ENCODE measurements at places on chromosomes 4 and X.

GRCh38 chrX:12979026-12979607 is 4.2 kb downstream of the TMSB4X start:
- no peak for DNase-seq

GRCh38 chr4:103402198-103402597 is 204.1 kb upstream of the CENPE start:
- DNase-seq: no peak

DNA sequence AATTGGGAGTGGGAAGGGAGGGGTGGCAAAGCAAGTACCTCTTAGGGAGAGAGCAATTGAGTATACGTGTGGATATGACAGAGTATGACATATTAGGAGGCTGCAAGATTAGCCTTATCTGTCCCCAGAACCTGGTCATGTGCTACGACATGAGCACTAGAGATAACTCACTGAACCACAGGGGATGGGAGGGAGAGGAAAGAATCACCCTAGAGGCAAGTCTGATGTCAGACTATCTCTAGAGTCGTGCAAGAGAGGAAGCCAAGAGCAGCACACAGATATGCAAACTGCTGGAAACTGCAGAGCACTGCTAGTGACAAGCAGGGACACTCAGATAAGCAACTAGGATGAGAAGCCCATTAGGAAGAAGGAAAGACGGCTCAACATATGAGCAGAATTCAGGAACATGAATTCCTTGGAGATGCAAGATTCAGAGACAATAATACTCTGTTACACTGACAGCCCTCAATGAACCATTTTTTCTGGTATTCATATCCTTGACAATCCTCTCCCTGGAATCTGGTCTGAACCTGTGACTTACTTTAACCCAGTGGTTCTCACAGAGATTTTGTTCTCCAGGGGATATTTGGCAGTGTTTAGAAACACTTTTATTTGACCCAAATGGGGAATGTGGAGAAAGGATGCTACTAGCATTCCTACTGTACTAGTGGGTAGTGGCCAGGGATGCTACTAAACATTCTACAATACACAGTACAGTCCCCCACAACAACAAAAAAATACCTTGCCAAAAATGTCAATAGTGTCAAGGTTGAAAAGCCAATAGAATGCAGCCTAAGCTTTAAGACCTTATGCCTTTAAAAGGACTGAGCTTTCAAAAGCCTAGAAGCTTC is 84.0 kb upstream of the BMP2K start:
- peak; percentile 16 for DNase-seq

DNA sequence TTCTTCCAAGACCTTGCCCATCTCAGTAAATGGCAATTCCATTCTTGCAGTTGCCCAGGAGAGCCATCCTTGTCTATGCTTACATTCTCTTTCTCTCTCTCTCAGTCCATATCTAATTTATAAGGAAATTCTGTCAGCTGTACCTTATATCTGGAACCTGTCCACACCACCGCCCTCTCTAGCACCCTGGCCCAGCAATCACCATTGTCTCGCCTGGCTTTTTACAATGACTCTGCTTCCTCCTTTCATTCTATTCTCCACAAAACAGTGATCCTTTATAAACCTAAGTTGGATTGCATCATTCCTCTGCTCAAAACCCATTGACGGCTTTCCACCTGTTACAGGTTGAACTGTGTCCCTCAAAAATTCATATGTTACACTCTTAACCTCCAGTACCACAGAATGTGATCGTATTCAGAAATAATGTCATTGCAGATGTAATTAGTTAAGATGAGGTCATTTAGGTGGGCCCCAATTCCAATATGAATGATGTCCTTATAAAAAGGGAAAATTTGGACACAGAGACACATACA is 31.3 kb downstream of the APBB2 start:
- DNase-seq: no peak

DNA sequence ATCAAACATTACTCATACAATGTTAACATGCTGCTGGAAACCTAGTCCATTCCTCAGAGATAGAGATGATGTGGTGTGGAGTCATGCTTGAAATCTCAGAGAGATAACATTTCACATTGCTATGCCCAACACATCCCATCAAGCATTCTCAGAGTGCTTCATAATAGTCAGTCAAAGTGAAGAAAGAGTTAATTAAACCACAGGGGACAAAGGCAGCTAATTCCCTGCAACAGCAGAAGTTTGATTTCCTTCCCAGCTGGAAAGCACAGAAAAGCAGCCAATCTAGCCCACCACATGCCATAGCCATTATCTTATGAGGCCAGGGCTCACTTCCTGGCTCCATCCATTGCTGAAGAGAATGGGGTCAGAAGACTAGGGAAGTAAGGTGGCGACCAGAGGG is 8.9 kb downstream of the KDR start:
- no peak for DNase-seq

Measured in IMR-90 (cell line).